ENCODE measurements at places on chromosomes 11 and 22.

GRCh38 chr11:72528121-72528520, 93.8 kb upstream of the CLPB start:
- DNase-seq: no peak

DNA sequence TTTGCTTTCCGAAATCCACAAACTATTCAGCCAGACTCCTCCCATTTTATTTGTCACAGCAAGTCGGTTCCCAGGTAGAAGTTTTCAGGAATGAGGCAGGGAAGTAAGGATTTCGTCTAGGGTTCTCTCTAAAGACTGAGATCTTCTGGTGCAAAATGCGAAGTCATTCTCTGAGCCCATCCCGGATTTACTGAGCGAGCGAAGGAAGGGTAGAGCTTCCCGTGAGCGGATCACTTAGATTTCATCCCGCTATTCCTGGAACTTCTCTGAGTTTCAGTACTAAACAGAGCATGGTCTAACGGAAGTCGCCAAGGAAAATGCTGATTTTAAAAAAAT, 3.1 kb upstream of the CALCA start:
- DNase-seq: no peak

DNA sequence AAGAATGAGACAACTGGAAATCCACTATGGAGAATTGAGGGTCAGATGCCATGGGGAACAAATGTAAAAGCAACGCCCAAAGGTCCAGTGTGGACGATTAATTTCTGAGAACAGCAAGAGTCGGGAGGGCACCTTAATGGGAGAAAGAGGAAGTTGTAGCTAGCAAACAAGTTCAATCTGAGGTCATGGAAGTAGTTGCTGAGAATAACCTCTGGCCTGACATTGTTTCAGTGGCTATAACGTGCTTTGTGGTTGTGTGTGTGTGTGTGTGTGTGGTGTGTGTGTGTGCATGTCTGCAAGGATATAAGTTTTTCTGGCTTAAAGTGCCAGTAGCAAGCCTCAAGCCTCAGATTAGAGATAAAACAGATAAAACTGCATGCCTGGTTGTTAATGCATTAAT, 1630.1 kb upstream of the TENM4 start:
- no peak for DNase-seq

- DNase-seq: peak; percentile 21
These were observed 60.5 kb downstream of the OSBP2 start for GRCh38 chr22:30754971-30755758.

- DNase-seq: no peak
These were observed 16.9 kb downstream of the UPB1 start for GRCh38 chr22:24512043-24512442.

DNA sequence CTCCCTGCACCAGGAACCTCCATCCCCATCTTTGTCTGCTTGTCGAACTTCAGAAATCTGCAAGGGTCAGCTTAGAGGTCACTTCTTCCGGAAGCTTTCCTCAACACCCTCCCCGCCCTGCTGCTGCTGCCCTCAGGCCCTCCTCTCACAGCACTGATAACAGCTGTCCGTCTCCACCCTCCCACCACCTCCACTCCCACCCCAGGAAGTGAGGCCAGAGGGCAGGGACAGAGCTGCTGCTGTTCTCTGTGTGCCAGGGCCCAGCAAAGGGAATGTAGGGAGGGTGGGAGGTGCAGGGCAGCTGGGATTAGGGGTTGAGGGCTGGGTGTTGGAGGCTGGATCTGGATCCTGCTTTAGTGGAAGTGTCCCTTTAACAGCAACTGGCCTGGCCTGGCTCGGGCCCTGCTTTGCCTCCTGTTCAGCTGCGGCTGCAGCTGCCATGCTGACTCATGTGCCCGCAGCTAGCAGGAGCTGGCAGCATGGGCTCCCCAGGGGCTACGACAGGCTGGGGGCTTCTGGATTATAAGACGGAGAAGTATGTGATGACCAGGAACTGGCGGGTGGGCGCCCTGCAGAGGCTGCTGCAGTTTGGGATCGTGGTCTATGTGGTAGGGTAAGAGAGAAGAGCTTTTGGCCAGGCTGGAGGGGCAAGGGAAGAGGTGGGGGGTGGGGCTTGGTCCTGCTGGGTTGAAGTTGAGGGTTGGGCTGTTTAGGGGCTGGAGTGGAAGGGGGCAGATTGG, at the start of gene P2RX6:
Gene P2RX6 (plus strand): TSS at position 440 of the 740 bp plus-strand sequence. CDS start 10 bp downstream, at position 450.
- no peak for DNase-seq

DNA sequence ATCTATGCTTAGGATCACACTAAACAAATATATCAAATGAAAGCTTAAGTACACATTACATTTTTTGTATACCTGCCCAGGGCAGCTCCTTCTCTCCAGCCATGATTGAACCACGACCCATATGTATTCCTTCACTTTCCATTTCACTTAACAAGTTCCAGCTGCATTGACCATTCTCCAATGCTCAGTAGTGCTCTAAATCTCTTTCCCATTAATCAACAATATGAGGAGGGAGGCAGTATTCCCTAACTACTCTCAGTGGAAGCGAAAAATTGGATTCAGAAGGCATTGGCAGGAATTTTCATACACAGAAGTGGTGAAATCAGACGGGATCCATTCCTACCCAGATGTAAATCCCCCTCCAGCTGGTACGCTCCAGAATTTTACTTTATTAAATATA, 372.0 kb upstream of the LUZP2 start:
- no peak for DNase-seq

DNA sequence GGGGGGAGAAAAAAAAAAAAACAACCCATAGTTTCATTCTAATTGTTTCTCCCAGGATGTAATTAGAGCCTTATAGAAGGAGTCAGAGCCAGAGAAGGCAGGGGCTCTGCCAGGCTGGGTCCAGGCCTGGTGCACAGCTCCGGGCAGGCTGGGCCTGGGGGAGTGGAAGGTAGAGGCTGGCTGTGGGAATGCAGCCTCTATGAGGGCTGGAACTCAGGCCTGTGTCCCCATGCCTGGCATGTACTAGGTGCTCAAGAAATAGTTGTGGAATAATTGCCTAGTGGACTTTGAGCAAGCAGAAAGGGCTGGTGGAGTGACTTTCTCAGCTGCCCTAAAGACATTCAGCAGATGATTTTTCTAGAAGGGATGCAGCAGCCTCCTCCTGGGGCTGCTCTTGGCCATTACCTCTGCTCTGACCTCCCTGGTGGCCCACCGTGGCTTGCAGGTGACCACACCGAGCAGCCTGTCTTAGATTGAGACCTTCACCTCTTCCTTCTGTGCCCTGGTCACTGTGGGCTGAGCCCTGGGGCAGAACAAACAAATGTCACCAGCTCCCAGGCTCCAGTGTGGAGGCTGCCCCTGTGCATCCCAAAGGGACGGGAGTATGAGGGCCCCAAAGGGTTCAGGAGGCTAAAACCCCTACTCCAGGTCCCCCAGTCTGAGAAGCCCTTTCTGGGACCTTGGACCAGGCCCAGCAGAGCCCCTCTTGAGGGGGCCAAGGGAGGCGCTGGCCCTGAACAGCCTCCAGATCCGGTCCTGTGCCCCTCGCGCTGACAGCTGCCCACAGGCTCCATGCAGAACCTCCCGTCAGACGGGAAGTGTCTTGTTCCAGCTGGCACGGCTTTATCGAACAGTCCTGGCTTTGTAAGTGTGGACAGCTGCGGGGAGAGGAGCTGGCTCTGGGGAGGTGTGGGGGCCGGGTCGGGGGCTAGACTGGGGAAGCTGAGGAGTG, 18.8 kb downstream of the MYEOV start:
- no peak for DNase-seq

DNA sequence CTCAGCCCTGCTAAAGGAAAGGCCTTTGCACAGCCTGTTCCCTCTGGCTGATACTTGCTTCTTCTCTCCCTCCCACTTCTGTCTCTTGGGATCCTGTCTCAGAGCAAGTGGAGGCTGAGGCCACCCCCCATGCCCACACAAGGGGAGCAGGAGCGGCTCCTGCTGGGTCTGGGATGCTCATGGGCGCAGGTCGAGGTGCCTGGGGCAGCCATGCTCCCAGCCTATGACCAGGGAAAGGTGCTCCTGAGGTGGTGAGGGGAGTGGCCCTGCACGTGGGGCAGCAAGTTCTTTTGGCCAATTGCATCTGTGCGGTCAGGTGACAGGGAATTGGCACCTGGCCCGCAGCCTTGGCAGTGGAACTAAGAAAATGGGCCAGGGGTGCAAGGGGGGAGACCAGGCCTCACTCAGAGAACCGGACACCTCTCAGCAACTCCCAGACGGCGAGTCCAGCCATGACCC, 1.5 kb downstream of the MAPK11 start:
- DNase-seq: no peak

DNA sequence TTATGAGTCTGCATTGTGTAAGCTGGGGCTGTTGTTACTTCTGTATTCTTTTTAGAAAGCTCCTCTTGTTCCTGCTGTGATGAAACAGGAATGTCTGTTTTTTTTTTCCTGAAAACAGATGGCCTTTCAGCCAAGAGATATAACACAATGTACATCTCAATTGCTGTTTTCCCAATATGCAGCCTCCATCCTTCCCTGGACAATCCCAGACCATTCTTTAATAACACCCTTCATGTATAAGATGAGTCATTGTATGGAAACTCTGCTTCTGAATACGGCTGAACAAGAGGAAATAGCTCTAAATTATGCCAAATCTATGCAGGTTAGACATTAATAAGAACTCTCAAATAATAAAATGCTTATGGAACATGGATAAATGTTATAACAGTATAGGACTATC, 60.2 kb upstream of the LRRC4C start:
- no peak for DNase-seq

GRCh38 chr11:67419325-67420049, 4.0 kb downstream of the CARNS1 start:
- no peak for DNase-seq

GRCh38 chr11:17389957-17390649, 1.6 kb upstream of the KCNJ11 start:
- DNase-seq: no peak

DNA sequence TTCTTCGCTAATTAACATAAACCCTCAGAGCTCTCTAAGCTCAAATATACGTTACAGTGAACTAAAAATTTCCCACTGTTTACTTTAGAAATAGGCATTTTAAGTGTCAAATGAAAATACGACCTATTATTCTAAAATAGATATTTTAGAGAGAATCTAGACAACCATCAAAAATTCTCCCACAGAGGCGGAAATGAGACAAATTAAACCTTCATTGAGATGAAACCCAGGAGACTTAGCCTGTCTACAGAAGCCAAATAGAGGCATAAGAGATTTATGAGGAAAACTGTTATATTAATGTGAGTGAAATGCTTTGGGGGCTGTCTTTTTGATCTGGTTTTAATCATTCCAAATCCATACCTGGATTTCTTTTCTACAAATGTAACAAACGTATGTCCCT, 232.0 kb upstream of the GRIA4 start:
- DNase-seq: no peak

GRCh38 chr22:36756746-36757655, 18.9 kb downstream of the IFT27 start:
- DNase-seq: no peak

DNA sequence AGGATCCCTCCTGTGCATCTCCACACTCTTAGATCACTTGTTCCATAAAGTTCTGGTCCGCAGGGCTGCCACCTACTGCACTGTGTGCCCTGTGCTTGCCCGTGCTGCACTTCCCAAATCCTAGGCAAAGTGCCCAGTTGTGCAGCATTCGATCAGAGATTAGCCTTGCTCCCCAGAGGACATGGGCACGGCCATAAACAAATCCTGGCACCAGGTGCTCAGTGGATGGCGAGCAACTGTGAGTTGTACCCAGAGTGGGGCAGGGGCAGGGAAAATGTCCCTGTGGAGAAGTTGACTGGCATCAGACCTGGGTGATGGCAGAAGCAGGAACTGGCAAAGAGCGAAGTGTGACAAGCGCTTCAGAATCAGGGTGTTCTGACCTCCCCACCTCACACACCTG, 4.7 kb downstream of the FADS2 start:
- DNase-seq: no peak

- no peak for DNase-seq
These were observed 62.6 kb upstream of the SLC6A5 start for GRCh38 chr11:20536784-20537183.

DNA sequence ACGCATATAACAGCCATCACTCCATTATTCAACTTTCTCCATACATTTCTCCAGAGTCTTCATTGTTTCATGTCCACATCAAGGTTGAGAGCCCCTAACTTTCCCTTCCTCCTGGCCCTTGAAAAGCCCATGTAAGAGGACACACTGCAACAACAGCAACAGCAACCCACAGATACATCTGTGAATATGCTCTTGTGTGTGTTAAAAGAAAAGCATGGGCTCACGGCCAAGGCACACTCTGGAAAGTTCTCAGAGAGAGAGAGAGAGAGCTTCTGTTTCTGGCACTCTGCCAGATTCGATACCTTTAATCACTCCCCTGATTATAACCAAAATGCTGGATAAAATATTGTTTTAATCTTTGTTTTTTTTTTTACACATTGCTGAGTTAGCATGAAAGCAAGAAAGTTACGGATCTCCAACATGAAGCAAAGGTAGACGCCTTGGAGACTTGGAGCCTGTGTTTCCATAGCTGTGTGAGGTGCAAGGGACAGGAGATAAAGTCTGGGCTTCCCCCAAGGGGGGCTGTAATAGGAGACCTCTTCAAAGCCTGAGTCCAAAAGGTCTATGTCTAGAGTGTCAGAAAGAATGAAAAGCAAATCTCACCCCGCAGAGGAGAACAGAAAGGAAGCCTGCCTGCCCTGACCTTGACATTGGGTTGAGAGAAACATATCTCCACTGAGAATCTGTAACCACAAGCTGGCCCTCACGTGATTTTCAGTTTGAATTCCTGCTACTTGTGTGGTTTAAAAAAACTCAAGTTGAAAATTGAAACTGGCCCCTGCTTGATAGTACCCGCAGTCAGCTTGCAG, 33.7 kb upstream of the MPPED1 start:
- no peak for DNase-seq

DNA sequence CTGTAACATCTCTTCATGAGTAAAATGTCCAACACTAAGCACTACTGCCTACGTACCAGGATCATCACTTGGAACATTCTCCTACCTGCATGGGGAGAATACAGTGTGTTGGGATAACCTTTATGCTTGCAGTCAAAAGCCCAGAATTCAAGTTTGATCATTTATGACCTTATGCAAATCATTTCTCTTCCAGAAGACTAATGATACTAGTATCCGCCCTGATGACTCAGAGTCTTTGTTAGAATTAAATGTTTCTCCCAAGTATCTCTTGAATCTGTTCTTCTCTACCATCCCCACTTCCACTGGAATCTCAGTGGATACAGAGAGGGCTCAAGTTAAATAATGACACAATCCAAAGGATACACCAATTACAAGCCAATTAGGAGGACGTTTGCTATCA, 12.4 kb downstream of the MAJIN start:
- DNase-seq: no peak

DNA sequence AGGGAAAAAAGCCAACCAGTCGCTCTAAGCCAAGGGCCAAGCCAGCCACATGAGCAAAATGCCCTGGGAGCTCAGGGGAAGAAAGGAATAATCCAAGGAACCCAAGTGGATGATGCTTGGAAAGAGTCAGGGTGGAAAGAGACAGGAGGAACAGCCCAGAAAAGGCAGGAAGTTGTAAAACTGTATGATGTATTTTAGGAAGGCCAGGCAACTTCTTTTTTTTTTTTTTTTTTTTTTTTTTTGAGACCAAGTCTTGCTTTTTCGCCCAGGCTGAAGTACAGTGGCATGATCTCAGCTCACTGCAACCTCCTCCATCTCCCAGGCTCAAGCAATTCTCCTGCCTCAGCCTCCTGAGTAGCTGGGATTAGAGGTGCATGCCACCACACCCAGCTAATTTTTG, 1.6 kb downstream of the LGALS12 start:
- no peak for DNase-seq

Measured in activated T-helper 1 cell treated with anti-CD3 and anti-CD28 coated beads, Interleukin-2, amount 50 U/mL, for 16 hours (primary cell).